Hematopoietic multipotent progenitor cell (in vitro differentiated cells): ENCODE measurements at places on chromosomes 7 and 10. TPM values are rescaled to one million over a fixed set of nuclear protein-coding genes. Genes with fewer than 3 reads are reported as not detected.

DNA sequence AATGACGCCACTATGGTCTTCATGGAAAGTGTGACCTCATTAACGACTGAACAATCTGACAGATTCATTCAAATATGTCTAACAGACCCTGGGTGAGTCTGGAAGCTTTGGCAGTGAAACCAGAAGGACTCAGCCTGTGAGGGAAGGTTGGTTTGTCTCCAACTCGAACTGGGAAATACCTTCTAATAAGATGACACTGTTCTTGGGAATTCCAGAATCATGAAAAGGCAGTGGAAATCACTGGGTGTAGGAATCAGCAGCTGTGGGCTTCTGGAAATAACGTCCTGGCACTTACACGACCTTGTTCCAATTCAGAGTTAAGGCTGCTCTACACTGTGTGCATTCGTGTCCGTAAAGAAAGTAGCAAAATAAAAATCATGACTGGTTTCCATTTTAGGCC is 75.1 kb downstream of the DGKI start:
- DNase-seq: no peak

- peak; percentile 43 for DNase-seq
Measured at GRCh38 chr7:7100432-7100849, 81.9 kb upstream of the C1GALT1 start.

GRCh38 chr7:121603886-121604285 is 207.8 kb upstream of the FAM3C start:
- no peak for DNase-seq

Gene DCLRE1A
- total RNA-seq: 3.8 TPM

Gene MOGAT3
- total RNA-seq: not detected
